DMS79 treated with DMSO at 0.1 percent for 48 hours (cell line): ENCODE measurements at places on chromosomes 2 and 18.
A peak's percentile ranks its signal among the peaks of the same experiment; 100 is the strongest.

DNA sequence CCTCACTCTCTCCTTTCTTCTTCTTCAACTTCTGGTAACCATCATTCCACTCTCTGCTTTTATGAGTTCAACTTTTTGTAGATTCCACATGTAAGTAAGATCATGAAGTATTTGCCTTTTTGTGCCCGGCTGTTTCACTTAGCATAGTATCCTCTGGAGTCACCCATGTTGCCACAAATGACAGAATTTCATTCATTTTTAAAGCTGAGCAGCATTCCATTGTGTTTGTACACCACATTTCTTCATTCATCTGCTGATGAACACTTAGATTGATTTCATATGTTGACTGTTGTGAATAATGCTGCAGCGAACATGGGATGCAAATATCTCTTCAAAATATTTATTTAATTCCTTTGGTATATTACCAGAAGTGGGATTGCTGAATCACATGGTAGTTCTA, 133.6 kb upstream of the ERBB4 start:
- DNase-seq: no peak

- DNase-seq: no peak
These were observed 64.0 kb downstream of the INPP4A start for GRCh38 chr2:98508709-98509066.

GRCh38 chr2:190996947-190997346, 17.0 kb downstream of the STAT1 start:
- DNase-seq: no peak

GRCh38 chr2:220959391-220959802, 612.7 kb downstream of the EPHA4 start:
- DNase-seq: peak; percentile 97

DNA sequence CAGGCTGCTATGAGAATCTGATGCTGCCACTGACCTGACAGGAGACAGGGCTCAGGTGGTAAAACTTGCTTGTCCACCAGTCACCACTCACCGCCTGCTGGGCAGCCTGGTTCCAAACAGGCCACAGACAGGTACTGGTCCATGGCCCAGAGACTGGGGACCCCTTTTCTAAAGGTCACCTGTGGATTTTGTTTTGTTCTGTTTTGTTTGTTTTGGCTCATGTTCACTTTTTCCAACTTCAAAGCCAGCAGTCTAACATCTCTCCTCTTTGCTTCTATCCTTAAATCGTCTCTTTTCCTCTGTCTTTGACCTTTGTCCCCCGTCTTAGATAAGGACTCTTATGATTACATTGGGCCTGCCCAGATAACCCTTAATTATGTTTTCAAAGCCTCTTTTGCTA, 3.3 kb upstream of the CERKL start:
- DNase-seq: no peak

DNA sequence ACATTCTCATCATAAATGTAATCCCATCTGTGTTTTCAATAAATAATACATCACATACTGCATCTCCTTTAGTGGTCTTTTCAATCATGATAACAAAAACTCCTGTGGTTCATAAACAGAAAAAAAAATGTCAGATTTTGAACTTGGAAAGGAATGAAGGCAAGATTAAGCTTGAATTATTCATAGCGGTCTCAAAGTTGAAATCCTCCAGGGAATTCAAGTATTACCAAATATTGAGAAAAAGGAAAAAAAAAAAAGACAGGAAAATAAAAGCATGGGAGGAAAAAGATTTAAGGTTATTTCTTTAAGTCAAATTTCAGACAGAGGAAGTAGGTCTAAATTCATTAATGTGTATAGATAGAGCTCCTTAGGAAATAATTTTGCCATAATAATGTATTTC, 92.1 kb downstream of the COLEC12 start:
- no peak for DNase-seq

GRCh38 chr2:60490848-60491247, 62.6 kb downstream of the BCL11A start:
- DNase-seq: no peak

DNA sequence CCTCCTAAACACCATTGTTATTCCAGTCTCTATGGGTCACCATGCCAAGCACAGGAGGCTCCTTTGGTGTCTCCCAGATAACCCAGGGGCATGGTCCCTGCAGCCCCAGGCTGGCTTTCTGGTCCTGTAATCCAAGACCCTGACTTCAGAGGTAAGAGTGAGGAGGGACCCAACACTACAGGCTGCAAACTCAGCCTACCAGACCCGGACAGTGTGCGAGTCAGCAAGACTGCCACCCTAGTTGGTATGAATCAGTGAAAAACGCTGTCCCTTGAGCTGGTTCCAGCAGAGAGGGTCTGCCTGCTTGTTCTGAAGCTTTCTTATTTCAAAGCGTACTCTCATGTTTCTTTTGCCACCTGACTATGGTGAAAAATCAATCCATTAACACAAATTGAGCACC, 47.6 kb upstream of the ZFP36L2 start:
- no peak for DNase-seq

DNA sequence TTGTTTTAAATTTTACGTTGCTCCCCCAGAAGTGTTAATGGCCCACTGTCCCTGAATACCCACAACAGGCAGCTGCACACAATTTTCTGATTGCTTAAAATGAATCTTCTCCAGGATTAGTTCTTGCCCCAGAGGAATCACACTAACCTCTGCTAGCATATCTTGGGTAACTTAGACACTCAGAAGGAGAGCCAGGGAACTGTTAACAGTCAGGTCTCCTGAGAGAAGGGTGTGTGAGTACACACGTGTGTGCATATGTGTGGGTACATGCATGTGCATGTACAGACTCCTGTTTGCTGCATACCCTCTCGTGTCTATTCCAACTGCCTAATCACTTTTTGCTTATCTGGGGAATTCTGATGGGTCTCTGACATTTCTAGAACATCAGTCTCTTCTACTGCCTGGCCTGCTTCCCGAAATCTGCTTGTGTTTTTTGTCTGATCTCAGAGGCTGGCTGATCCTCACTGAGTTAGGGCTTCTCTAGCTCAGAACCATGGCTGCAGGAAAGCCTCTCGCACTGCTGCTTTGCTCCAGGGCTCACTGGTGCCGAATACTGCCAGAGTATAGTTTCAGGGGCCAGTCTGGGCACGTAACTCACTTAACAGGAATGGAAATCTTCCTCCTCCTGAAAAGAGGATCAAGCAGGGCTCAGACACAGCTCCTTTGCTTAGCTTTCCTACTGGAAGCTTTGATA, 62.8 kb downstream of the PRELID3A start:
- DNase-seq: peak; percentile 14

- DNase-seq: no peak
These were observed 133.5 kb upstream of the MGAT5 start for GRCh38 chr2:134120406-134120732.

DNA sequence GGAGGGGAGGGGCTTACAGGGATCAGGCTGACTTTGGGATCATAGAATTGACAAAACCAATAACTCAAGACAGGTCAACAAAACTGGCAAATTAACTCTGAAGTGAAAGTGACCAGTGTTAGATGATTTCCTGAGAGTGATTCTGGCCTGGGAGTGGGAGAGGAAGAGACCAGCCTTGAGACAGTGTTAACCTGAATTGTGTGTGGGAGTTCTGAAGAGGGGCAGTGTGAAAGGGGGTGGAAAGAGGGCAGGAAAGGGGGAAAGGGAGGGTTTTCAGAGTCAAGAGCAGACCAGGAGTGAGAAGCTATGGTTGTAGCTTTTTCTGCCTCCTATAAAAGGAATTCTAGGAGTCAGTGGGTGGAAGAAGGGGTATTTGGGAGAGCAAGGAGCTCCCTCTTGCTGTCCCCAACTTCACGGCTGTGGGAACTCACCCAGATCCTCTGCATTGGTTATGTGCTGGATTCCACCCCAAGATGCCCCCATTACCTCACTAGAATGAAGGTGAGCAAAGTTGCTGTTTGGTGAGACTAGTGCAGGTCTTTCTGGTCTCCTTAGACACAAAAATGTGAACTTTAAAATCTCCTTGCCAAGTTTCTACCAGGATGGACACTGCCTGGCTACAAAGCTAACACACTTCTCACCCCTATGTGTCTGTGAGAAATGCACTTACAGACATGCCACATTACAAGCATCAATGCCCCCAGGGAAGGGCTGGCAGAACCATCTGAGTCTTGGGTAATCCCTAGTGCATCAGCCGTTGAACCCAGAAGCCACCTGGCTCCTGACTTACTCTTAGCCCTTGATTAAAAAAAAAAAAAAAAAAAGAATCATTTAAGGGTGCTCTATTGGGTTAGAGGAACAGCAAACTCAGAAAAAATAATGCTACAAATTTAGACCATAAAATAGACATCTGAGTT, 61.6 kb downstream of the BMP10 start:
- DNase-seq: no peak

DNA sequence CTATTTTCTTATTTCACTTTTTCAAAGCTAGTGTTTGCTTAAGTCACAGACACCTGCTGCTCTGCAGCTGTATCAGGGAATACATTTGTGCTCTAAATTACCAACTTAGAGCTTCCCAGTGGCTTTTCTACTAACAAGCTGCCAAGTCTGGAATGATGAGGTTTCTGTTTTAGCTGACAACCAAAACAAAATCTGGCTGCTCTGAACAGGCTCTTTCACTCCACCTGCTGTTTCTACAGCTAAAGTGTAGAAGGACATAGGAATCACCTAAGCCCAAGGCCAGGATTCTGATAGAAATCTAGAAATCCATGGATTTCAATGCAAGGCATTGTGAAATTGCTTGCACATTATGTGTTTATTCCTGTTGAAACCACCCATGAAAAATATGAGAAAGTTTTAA, 201.2 kb downstream of the SUCLG1 start:
- DNase-seq: no peak

GRCh38 chr18:12595571-12596255, 62.2 kb downstream of the SPIRE1 start:
- DNase-seq: no peak

GRCh38 chr2:86393521-86394491, 47.4 kb upstream of the KDM3A start:
- DNase-seq: peak; percentile 51

DNA sequence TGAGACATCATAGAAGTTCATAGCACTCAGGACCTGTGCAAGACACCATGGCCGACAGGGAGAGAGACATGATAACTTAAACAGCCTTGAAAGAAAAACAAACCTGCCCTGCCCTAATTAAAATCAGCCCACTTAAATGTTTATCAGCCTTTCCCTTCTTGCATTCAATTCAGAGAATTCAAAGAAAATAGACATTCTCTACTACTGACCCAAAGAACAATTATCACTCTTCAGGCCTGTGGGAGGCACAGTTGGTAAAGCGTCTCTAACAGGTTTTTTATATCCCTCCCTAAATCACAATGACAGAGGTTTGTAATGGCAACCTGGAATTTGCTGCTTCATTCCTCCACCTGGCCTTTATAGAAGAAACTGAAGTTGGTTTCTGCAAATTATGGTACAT, 1.7 kb downstream of the CDK15 start:
- no peak for DNase-seq

DNA sequence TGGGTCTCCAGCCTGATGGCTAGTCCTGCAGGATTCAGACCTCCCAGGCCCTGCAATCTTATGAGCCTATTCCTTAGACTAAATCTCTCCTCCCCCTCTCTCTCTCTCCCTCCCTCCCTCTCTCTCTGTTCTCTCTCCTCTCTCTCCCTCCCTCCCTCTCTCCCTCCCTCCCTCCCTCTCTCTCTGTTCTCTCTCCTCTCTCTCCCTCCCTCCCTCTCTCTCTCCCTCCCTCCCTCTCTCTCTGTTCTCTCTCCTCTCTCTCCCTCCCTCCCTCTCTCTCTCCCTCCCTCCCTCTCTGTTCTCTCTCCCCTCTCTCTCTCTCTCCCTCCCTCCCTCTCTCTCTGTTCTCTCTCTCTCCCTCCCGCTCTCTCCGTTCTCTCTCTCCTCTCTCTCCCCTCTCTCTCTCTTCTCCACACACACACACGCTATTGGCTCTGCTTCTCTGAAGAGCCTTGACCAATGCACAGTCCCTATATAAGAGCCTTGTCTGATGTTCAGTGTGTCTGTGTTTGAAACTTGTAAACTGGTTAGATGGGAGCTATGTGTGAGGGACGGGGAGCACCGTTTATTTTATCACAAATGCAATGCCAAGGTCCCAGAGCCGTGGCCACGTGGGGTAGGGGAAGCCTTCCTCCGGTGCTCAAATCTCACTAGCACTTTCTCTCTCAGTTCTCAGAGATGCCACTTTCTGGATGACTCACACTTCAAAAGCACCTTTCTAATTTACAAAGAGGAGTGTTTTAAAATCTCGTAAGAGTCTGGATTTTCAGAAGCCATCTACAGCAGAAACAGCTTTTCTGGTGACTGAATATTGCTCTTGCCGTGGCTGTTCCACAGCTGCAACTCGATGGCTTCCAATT, 9.4 kb upstream of the PRLH start:
- no peak for DNase-seq

DNA sequence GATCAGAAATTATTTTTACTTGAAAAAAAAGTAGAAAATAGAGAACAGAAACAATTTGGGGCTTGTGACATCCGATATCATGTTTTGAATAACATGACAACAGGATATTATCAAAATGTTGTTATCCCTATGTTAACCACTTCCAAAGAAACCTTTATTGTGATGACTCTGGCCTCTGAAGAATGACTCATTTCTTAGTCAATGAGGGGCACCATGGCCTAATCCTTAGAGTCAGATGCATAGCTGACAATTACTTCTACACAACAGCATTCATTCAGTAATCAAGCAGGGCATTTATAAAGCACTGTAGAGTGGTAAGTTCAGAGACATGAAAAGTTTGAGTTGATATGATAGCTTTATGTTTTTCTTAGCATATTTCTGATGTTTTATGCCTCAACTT, 703.0 kb downstream of the RNF144A start:
- DNase-seq: no peak

DNA sequence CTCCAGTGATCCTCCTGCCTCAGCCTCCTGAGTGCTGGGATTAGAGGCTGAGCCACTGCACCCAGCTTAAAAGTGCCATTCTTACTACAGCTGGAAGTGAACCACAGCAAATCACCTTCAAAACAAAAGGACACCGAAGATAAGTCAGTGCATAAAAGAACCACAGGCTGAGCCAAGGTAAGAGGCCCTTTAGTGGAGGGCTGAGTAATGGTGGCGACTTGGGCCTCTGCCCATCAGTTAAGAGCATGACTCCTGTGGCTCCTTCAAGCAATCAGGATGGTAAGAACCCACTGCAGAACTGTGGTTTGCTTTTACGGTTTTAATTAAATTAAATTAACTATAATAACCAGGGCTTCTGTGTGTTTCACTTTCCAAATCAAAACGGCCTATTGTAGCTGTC, 75.1 kb downstream of the CTAGE1 start:
- DNase-seq: peak; percentile 10

- DNase-seq: no peak
These were observed 8.7 kb downstream of the SP140 start for GRCh38 chr2:230234122-230234722.

- DNase-seq: no peak
These were observed 11.8 kb upstream of the TEX51 start for GRCh38 chr2:126886916-126887280.

GRCh38 chr2:121688820-121689219, 39.6 kb upstream of the CLASP1 start:
- no peak for DNase-seq

- DNase-seq: no peak
These were observed 129.3 kb downstream of the CAPN13 start for GRCh38 chr2:30677861-30678385.

DNA sequence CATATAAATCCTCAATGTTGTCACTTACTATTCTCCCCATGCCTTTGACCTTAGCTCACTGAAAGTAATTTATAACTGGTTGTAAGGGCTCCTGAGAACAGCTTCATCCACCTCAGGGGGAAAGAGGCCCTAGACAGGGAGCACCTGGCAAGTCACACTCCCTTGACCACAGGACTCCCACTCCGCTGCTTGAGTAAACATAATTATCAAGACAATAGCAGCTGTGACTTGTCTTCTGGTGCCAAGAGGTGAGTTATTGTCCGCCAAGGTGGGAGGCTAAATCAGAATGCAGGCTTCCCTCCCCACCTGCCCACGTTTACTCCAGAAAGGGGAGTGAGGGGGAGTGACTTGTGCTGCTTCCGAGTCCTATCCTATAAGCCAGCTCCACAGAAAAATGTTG, 230.6 kb upstream of the LRATD1 start:
- peak; percentile 97 for DNase-seq
